ENCODE measurements at places on chromosomes 2 and 18.

DNA sequence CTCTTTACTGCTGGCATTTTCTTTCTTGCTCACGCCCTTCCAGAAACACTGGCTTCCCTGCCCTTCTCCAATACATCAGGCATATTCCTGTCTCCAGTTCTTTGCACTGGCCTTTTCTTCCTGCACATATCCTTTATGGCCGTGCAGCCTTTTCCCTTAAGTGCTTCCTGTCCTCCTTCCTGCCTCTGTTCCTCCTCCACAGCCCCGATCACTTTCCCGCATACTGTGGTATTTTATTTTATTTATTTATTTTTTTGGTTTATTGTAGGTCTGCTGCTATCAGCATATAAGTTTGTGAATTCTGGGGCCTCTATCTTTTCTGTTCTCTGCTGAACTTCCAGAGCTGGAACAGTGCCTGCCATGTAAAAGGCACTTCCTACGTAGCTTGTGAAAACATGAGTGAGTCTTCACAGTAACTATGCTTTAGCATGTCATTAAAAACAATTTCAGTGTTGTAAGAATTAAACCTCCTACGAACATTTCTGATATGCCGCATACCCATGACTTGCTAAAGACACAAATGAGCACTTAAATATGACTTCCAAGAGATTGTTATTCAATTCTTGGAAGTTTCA is 289.1 kb downstream of the TRIB2 start:
- DNase-seq: no peak

- DNase-seq: no peak
Observed at GRCh38 chr2:32838949-32839348, 107.8 kb upstream of the LTBP1 start.

DNA sequence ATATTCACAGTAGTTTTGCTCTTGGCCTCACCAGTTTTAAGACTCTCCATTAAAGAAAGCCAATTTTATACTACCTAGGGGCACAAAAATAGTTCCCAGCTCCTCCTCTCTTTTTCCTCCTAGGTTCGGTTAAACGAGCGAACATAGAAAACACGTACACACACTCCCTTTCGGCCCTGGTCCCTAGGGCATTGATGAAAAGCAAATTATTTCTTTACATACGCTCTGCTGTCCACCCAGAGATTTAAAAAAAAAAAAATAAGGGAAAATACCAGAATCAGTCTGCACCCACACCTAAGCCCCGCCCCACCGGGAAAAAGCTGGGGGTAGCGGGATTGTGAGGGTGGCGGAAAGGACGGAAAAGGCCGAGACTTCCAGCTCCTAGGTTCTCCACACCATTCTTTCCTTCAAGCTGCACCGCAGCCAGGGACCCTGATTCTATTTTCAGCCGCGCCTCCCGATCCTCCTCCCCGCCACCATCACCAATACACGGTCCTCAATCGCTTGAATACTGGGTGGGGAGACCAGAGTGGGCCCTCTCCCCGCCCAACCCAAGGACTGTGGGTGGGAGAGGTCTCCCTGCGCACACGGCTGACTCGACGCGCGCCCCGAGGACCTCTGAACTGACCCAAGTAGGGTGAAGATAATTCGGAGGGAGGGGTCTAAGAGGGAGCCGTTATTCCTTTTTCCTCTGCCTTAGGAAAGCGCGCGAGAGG is 769 bp downstream of the ATF2 start:
- peak; percentile 83 for DNase-seq

- DNase-seq: peak; percentile 81
Observed at GRCh38 chr2:5695654-5696403, 3.6 kb downstream of the SOX11 start.

DNA sequence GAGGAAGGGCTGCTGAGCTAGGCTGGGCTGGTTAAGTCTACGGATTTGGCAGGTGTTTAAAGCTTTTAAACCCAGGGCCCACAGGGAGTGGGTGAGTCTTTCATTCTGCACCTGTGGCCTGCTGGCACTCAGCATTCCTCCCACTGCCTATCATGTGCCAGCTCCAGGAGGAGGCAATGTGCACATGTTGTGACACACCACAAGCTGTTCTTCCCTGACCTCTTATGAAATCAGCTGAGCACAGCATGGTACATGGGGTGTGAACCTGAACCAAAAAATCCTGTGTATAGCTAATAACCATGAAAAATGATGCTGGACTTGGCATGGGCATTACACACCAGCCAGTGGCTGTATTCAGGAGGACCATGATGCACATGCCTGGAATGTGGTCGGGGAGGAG is 297.9 kb upstream of the MMADHC start:
- DNase-seq: peak; percentile 23

DNA sequence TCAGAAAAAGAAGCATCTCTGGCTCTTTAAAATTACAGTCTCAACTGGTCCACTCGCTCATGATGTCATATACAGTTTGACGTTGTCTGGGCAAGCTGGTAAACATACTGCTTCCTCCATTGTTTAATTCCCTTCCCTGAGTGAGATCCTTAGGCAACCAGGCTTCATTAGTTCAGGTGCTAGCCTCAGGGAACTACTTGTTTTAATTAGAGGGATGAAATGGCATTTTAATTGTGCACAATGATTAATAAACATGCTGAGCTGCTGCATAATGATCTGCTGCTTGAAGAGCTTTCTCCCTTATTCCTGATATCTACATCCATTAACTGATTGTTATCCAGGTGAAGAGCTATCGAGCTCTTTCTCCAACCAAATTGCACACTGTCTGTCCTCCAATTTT is 195.6 kb upstream of the ETAA1 start:
- no peak for DNase-seq

GRCh38 chr18:49447810-49448745 is 12.4 kb downstream of the DYM start:
- peak; percentile 90 for DNase-seq

GRCh38 chr2:101153787-101154186 is 2.6 kb upstream of the TBC1D8 start:
- DNase-seq: peak; percentile 98

- no peak for DNase-seq
Observed at GRCh38 chr2:76467326-76467725, 756.6 kb upstream of the GCFC2 start.

DNA sequence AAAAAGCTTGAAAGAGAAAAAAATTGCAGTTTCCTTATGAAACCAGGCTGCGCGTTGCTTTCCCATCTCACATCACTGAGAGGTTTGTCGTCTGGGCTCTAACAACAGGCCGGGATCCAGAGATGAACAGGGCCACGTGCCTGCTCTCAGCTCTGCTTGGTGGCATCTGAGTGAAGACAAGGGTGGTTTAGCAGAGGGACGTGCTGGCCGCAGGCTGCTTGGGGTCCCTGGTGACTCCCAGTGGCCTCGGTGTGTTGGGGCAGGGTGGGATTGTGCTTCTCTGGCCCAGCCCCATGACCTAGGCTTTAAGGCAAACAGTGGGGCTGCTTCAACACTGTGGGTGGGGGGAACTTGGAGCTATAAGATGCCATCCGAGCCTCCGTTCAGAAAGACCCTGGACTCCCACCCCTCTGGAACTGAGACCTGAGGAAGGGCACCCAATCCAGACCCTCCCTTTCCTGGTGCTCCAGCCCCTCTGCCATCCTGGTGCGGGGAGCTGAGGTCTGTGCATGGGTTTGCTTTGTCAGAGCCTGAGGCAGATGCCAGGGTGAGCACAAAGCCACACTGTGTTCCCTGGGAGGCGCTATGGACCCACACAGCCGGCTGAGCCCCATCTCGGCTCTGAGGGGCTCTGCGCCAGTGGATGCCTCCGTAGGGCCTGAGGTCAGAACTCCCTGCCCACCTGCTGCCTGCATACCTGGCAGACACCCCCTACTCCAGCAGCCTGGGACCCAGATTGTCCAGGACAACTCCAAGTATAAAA is 18.4 kb upstream of the HPCAL1 start:
- DNase-seq: no peak

DNA sequence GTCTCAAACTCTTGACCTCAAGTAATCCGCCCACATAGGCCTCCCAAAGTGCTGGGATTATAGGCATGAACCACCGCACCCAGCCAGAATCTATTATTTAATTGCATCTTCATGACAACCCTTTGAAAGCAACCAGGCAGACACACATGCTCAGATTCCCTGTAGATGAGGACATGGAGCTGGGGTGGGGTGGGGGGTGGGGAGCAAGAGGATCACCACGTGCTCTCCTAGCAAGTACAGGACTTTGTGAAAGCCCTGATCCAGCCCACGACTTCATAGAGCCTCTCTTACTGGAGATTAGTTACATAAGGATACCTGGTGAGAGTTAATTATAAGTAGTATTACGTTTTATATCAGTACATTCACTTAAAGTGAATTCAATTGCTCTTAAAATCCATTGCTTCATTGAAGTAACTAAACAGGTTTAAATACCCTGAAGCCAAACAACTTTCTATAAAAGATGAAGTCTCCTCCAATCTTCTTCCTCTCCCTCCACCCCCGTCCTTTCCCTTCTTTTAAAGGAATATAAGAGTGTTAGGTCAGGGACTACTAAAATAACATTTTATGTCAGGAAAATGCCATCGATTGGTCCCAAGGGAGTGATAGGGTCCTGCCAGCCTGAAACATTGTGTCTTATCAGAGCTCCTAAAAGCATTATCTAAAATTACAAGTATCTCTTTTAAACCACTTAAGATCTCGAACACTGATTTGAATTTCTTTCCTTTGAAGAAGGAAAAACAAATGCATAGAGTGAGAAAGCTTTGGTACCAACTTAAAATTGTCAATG is 123.9 kb downstream of the EPHA4 start:
- DNase-seq: peak; percentile 64

GRCh38 chr2:227366769-227367426 is 12.2 kb downstream of the TM4SF20 start:
- no peak for DNase-seq

DNA sequence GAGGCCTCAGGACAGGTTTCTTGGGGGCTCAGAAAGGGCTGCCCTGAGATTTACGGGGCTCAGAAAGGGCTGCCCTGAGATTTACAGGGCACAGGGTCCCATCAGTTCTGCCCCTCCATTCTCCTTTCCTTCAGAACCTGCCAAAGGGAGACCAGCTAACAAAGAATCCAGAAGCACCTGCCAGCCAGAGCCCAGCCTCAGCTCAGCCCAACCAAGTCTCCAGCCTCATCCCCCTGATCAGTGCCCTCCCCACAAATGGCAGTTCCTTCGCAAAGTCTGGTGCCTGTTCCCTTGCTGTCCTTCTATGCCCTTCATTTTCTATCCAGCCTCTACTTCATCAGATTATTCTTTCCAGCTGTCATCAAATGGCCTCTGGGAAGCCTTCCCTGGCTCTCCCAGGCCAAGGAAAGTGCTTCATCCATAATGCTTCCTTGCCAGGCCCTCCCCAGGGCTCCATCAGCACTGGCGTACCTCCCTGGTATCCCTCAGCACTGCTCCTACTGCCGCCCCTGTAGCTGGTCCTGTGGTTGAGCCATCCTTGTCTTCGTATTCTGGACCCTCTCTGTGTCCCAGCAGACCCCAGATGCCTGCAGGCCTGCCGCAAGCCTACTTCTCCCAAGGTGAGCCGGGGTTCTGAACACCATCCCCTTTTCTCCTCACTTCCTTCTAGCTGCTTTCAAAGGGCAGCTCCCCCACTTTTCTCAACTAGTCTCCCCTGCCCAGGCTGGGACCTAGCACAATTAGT is 96.2 kb upstream of the EPAS1 start:
- no peak for DNase-seq

DNA sequence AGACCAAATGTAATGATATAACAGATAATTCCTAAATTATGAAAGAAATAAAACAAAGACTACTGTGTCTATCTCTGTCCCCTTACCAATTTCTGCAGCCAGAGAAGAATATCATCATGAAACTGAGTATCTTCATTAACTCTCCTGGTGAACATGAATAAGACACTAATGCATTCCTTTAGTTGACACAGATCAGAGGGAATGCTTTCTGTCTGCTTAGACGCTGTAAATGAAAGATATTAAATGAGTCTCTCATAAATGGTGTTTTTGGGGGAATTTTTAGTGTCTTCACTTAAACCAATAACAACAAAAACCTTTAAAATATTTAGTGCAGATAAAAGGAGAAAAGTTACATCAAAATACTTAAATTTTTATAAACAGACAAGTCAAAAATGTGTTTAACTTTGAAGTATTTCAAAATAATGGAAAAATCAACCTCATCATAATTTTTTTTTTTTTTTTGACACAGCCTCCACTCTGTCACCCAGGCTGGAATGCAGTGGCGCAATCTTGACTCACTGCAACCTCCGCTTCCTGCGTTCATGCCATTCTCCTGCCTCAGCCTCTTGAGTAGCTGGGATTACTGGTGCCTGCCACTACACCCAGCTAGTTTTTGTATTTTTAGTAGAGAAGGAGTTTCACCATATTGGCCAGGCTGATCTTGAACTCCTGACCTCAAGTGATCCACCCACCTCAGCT is 16.0 kb downstream of the EPG5 start:
- DNase-seq: no peak

DNA sequence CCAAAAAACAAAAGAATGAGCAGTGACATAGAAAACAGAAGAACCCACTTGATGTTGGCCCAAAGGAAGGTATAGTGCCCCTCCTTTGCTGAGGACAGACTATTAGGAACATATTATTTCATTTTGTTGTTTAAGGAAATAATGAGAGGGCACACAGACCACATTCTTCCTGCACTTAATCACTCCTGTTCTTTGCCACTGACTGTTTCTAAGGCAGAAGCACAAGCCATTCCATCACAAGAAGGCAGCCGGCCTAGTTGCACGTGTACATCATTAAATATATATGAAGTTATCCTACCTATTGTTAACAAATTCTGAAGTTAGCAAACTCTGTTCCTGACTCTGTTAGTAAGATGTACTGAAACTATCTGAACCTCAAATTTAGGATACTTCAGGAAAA is 110.0 kb downstream of the LNPK start:
- DNase-seq: no peak

DNA sequence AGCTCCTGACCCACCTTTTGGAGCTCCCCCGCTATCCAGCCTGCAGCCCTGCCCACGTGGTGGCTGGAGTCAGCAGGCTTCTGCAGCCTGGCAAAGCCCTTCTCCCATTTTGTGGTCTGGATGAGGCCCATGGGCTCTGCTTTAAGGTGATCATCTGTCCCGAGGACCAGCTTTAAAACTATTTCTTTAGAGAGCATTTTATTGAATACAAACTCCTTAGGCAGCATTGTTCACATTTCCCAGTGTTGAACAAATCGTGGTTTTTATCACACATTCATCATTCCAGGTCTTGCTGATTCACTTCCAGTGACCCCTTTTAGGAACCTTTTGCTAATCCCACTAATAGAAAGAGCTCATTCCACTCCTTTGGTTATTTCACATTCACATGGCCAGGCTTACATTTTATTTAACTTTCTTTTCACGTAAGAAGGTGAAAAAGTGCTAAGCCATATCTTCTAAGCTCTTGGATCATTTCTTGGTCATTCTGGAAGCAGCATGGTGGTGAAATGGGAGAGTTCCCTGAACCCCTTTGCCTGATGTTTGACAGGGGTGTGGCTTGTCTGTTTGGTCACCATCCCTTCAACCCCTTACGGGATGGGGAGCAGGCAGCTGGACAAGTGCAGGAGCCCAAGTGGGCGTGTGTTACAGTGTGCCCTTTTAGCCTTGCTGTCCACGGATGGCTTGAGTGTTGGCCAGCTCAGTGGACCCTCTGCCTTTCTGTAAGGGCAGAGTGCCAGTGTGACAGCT is 80.4 kb upstream of the RAPGEF4 start:
- no peak for DNase-seq

DNA sequence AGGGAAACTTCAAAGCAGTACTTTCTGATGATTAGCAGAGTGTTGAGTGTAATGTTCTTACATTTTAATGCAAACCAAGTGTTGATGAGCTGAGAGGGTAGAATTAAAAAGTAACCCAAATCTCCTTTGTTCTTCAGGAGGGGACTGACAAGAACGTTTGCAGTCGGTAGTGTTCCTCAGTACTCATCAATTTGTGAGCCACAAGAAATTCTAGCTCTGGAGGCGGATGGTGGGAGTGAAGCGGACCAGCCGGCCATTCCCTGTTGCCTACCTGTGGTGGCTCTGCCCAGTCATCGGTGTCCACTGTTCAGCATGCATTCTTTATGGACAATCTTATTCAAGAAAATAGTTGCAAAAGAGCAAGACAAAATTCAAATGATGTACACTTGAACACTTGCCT is 438.6 kb upstream of the POU3F3 start:
- no peak for DNase-seq
